Liver (tissue), 10 donors: ENCODE measurements at places on chromosomes 2 and 18. TPM values are rescaled to one million over a fixed set of nuclear protein-coding genes. Genes with fewer than 3 reads are reported as not detected.

DNA sequence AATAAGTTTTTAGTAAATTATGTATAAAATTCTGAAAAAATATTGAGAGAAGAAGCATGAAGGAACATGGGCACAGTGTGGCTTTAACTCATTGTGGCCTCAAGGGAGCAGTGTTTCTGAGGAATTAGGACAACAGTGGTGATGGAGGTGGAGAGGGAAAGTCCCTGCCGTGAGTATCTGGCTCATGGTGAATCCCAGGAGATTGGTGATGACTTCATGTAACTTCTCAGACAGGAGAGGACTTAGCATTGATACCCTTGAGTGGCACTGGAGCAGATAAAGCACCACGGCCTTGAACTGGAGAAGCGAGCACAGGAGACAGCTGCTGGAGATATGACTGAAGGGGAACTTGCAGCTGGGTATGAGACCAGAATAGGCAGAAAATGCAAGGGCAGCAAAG is 35.0 kb upstream of the LRP1B start:
- DNase-seq: no peak

DNA sequence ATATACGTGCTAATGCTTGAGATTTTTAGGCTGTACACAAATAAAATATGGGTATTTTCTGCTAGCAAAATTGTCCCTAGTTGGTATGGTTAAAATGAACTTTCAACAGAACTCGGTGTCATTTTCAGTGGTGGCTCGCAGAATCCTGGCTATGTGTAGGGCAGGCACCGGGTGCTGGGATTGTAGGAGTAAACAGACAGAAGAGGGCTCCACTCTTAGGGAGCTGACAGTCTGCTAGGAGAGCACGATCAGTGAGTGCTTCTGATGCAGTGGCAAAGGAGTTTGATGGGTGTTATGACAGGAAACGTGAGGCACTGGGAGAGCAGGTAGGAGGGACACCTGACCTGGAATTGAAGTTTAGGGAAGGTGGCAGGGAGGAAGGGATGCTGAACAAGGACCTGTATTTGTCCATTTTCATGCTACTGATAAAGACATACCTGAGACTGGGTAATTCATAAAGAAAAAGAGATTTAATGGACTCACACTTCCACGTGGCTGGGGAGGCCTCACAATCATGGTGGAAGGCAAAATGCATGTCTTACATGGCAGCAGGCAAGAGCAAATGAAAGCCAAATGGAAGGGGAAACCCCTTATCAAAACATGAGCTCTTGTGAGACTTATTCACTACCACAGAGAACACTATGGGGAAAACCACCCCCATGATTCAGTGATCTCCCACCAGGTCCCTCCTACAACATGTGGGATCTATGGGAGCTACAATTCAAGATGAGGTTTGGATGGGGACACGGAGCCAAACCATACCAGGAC is 105.4 kb upstream of the LCLAT1 start:
- DNase-seq: no peak

Gene C2orf66
- not detected for polyA plus RNA-seq

Gene PXDN
- 4.2 TPM for polyA plus RNA-seq
